ENCODE measurements at places on chromosomes 6 and 20.

DNA sequence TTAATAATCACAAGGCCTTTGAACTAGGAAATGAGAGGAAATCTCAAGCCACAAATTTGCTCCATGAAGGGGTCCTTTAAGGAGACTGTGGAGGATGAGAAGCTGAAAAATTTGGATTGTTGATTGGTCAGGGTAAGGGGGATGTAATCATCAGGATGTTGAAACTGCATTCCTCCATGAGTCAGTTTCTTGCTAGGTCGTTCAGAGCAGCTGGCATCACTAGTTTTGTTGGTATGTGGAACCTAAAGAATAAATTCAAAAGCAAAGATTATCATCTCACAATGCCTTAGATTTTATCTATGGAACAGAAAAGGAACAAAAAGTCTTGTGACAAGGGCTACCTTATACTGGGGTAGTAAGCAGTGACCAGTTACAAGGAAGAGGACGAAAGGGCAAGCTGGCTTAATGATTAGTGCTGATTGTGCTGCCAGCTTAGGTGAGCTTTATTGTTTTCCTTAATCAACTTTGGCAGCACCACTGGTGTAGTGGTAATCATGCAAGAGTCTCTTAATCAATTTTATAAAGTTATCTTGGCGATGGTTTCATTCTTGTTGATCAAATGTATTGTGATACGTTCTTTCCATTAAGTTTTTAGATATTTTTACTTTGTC lies 36.6 kb downstream of the CRISP2 start:
- no peak for DNase-seq

GRCh38 chr20:61951695-61952533 lies 113.8 kb downstream of the TAF4 start:
- no peak for DNase-seq

DNA sequence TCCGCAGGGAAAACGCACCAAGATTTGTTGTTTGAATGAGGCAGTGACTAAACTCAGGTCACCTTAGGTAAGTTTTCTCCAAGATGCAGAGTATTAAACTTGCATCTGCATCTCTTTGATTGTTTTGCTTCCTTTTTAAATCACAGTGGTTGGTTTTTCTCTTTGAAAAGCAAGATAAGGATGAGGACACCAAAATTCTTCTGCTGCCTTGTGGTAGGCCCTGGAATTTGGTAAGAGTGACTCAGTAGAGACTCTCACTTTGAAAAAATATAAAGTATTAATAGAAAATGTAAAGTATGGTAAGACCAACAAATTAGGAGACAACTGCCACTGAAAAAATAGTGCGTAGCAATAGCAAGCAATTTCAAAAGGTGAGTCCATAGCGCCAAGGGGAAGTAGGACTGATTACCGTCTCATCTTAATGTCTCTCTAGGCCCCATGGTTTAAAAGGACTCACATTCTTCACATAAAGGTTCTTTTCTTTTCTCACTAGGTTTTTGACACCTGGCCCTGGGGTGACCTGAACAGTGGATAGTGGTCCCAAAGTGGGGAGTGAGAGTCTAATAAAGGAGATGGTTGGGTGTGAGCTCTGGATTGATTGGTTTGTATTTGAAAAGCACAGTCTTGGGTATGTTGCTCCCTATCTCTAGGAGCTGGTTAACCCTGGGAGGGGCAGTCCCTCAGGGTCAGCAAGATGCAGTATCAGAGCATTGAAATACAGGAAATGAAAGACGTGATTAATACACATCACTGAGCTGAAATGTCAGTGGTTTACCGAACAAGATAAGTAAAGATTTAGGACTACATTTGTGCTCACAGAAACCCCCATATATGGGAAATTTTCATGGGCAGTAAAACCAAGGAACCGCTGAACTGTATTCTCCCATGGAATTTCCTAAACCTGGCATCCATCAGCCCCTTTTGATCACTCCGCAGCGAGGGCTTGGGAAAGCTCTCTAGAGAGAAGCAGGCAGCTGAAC lies 221.2 kb downstream of the SLC24A3 start:
- peak; percentile 17 for DNase-seq

GRCh38 chr6:147046141-147046877 lies 157.9 kb upstream of the STXBP5 start:
- DNase-seq: no peak

GRCh38 chr6:73858376-73858775 lies 162.4 kb downstream of the CD109 start:
- no peak for DNase-seq

GRCh38 chr20:33645396-33645795 lies 16.7 kb upstream of the C20orf144 start:
- no peak for DNase-seq

- DNase-seq: no peak
Measured at GRCh38 chr20:38346247-38346651, at the start of gene LBP. LBP (plus strand) TSS chr20:38346482; CDS start chr20:38346517, 35 bp downstream.

GRCh38 chr6:30500421-30501355 lies 11.4 kb downstream of the HLA-E start:
- peak; percentile 33 for DNase-seq

DNA sequence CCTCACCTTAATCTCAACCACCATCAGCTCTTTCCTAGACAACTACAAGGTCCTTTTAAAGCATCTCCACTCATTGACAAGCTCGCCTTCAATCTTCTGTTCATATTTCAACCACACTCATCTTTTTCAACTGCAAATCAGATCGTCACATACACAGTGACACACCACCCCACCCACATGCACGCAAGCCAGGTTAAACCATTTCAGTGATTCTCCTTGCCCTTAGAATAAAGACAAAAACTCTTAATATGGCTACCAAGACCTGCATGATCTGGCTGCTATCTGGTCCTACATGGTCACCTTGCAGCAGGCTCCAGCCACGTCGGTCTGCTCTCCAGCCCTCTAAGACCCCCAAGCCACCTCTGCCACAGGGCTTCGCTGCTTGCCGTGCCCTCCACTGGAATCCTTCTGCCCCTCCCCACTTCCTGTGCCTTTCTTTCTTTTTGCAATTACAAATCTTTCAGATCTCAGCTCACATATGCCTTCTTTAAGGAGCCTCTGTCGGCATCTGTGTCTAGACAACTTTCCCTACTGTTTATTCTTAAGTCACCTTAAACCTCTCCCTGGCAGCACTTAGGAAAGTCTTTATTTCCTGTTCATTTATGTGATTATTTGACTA lies 507.3 kb upstream of the ARID1B start:
- DNase-seq: no peak

GRCh38 chr6:31836474-31837368 lies 9.2 kb downstream of the HSPA1B start:
- DNase-seq: no peak

DNA sequence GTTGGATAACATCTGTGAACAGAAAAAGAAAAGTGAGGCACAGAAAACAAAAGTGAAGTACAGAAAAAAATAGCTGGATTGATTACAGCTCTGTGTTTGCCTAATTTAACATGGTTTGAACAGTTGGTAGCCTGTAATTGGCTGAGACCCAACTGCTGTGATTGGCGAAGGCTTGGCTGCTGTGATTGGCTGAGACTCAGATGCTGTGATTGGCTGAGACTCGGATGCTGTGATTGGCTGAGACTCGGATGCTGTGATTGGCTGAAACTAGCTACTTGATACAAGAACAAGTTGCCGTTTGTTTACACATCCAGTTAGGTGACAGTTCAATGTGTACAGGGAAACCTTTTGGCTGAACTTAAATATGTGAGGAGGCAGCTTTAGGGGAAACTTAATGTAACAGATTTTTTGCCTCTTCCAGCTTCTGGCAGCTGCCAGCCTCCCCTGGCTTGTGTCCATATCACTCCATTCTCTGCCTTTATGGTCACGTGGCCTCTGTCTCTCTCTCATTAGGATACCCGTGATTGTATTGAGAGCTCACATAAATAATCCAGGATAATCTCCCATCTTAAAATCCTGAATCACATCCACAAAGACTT lies 223.4 kb upstream of the FOXA2 start:
- DNase-seq: no peak

DNA sequence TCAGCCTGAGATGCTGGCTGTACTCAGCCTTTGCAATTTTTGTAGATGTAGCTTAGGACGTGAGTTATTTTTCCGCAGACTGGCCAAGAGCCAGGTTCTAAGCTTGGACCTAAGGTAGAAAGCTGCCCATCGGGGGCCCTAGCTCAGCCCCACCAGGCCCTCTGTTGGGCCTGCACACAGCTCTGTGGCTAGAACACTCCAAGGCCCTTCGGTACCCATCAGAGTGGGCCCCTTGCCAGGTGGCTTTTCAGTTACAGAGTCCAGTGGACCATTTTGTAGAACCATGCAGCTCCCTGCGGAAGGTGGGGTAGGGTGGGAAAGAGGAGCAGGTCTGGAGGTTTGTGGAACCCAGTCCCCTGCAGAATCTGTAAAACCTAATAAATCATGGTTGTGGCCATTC lies 22.6 kb downstream of the UCKL1 start:
- no peak for DNase-seq

DNA sequence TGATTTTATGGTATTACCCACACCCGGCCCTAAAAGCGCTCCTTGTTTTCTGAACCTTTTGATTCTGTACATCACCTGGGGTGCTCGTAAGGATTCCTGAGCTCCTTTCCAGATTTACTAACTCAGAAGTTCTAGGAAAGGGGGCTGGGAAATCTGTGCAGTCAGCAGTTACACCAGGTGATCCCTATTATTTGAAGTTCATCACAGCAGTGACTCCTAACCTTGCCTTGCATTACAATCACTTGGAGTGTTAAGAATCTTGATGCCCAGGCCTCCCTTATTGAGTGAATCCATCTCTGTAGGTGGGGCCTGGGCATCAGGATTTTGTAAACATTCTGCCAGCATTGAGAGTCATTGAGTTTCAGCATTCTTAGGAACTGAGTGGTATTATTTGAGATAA lies 44.7 kb downstream of the BMP6 start:
- no peak for DNase-seq

GRCh38 chr6:137272403-137272802 lies 53.2 kb upstream of the IFNGR1 start:
- no peak for DNase-seq

DNA sequence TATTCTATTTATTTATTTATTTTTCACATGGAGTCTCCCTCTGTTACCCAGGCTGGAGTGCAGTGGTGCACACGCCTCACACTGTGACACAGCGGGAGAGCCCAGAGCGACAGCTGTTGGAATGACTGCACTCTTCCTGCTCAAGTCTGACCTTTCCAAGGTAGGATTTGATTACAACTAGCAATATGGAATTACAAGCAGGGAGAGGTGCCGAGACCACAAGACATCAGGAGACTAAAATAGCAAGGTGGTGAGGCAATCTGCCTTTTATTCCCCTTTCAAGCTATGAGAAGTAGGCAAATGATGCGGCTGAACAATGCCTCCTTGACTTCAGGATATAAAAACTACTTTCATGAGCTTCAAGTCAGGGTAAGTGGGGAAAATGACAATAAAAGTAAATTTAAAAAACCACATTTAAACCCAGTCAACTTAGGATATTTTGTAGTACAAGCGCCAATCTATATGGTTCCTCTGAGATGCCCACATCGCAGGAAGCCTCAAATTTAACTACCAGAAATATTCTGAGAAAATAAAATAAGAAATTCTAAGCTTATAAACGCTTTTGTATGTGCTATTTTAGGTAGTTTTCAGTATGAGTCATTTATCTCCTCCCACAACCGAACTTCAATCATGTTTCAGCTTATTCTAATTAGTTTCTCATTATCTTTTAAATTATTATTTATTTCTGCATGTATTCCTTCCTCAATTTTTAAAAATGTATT lies 146.9 kb upstream of the SGK1 start:
- peak; percentile 48 for DNase-seq

DNA sequence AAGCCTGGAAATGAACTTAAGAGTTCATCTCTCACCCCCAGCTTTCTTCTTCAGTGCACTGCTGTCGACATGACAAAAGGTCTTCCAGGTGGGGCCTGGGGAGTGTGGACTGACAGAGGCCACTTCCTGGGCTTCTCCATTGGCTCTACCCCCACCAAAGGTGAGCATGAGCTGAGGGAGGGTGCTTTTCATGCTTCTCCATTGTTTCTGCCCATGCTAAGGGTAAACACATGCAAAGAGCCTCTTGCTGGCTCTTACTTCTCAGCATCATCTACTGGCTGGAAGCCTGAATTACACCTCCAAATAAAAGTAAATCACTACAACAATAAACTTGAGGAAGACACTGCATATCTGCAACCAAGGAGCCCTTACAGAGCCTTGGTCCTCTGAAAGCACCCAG lies 227.2 kb downstream of the EPM2A start:
- no peak for DNase-seq

- no peak for DNase-seq
Measured at GRCh38 chr20:62875419-62876361, 14.1 kb upstream of the TCFL5 start.

DNA sequence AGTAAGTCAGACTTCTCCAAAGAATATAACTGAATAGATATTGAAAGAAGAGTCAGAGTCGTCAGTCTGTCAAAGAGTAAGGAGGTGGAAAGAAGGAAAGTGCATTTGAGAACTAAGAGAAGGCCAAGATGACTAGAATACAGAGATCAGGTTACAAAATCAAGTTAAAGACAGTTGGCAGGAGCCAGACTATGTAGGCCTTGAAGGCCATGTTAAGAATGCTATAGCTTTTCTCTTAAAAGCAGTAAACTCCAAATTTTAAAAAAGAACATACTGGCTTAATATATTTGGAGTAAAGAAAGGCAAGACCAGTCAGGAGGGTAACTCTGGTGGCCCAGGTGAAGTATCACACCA lies 68.8 kb downstream of the IBTK start:
- DNase-seq: no peak

DNA sequence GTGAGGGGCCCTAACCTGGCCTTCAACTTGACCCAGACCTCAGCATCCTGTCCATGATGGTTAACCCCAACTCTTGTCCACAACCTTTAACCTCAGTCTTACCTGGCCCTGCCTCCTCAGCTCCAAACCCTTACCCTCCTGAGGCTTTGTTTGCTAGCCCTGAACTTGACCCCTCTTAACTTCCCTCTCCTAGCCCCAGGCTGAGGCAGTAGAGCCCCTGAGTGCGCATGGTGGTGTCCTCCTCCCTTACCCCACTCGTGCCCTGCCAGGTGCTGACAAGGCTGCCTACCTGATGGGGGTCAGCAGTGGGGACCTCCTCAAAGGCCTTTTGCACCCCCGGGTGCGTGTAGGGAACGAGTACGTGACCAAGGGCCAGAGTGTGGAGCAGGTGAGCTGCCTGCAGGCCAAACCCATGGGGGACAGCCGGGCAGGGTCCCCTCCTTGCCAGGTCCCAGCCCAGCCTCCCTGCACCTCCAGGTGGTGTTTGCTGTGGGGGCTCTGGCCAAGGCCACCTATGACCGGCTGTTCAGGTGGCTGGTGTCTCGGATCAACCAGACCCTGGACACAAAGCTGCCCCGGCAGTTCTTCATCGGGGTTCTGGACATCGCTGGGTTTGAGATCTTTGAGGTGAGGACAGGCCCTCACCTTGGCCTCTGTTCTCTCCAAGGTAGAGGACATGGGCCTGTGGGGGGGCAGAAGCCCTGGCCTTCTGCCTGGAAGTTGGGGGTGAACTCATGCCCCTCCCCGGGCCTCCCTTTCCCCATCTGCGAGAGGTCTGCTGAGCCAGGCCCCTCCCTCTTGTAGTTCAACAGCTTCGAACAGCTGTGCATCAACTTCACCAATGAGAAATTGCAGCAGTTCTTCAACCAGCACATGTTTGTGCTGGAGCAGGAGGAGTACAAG lies 31.9 kb downstream of the MYH7B start:
- DNase-seq: no peak

GRCh38 chr6:75770844-75771243 lies 21.8 kb downstream of the MYO6 start:
- no peak for DNase-seq
